Effector memory CD8-positive, alpha-beta T cell (primary cell): ENCODE measurements at places on chromosomes 7 and 10.
A peak's percentile ranks its signal among the peaks of the same experiment; 100 is the strongest.

- DNase-seq, result no peak
- H3K4me3 ChIP-seq, result no peak overlapping the region
- H3K36me3 ChIP-seq, result no peaks in the 10 kb centered on the region
- H3K27ac ChIP-seq, result no peak overlapping the region
- peaks cover 9% of the 10 kb centered on the region for H3K27me3 ChIP-seq
Observed at GRCh38 chr7:136870866-136871487, 2.5 kb downstream of the CHRM2 start.

- peaks cover 3% of the 10 kb centered on the region for H3K4me1 ChIP-seq
- no peak for DNase-seq
Observed at GRCh38 chr10:120715171-120715570, 136.0 kb upstream of the WDR11 start.

DNA sequence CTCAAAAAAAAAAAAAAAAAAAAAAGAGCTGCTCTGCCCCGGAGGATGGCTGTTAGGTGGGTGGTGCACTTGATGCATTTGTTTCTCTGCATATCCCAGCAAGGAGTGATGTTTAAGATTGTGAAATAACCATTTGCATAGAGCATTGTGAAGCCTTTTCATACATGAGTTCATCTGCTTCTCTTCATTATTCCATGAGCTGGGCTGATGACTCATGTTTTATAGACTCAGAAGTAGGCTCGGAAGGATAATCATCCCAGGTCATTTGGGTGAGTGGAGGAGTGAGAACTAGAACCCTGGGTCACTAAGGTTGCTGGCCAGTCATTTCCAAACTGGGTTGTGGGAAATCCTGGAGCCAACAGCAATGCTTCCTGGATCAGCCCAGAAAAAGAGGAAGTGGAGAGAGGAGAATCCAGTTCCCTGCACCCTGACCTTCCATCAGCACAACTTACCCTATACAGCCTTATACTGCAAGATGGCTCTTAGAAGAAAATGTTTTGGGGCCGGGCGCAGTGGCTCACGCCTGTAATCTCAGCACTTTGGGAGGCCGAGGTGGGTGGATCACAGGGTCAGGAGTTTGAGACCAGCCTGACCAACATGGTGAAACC, 45.3 kb downstream of the TACC2 start:
- H3K27me3 ChIP-seq, result peaks cover 40% of the 10 kb centered on the region
- no peak for DNase-seq
- H3K36me3 ChIP-seq, result no peaks in the 10 kb centered on the region
- no peak overlapping the region for H3K27ac ChIP-seq

DNA sequence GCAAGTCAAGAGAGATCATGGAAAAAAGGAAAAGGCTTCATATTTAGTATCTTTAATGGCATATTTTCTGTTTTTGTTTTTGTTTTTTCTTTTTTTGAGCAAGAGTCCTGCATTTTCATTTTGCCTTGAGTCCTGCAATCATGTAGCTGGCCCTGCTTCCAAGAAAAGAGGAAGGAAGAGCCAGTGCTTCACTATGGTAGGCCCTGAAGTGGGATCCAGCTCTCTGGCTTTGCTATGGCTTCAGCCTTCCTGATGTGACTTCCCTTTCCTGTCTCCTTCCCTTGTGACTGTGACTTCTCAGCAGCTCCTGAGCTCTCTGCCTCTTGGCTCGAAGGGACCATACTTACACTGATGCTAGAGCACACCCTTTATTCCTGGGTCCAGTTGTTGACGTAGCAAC, 512.3 kb downstream of the INHBA start:
- H3K27ac ChIP-seq, result no peak overlapping the region
- no peak overlapping the region for H3K4me3 ChIP-seq

DNA sequence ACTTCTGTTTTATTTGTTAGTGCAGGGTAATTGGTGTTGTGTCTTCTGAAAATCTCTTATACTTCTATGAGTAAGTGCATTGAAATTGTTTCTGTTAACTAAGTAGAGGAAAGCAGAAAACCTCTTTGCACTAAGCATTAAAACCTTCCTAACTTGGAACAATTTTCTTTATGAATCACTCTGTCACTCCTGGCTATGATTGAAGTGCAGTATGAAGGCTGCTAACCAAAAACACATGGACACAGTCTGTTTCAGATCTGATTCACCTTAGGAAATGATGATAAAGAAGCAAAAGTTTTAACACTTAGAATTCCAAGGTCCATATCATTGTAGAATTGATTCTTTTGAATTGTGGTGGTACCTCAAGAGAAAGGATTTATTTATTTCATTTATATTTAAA, 41.9 kb downstream of the MET start:
- H3K4me1 ChIP-seq, result no peaks in the 10 kb centered on the region
- H3K36me3 ChIP-seq, result no peaks in the 10 kb centered on the region
- no peak overlapping the region for H3K27ac ChIP-seq
- no peak for DNase-seq
- peaks cover 19% of the 10 kb centered on the region for H3K27me3 ChIP-seq
- no peak overlapping the region for H3K4me3 ChIP-seq

GRCh38 chr7:93579431-93579830, 4.9 kb upstream of the CALCR start:
- no peaks in the 10 kb centered on the region for H3K4me1 ChIP-seq
- peaks cover 26% of the 10 kb centered on the region for H3K27me3 ChIP-seq
- no peaks in the 10 kb centered on the region for H3K36me3 ChIP-seq
- H3K4me3 ChIP-seq, result no peak overlapping the region

- H3K27me3 ChIP-seq, result no peaks in the 10 kb centered on the region
- no peak overlapping the region for H3K4me3 ChIP-seq
- H3K27ac ChIP-seq, result no peak overlapping the region
- H3K36me3 ChIP-seq, result peaks cover 3% of the 10 kb centered on the region
- no peaks in the 10 kb centered on the region for H3K4me1 ChIP-seq
Observed at GRCh38 chr10:110701617-110701971, 57.5 kb downstream of the RBM20 start.

- no peak for DNase-seq
- H3K4me3 ChIP-seq, result no peak overlapping the region
- no peaks in the 10 kb centered on the region for H3K4me1 ChIP-seq
Observed at GRCh38 chr7:38160003-38160571, 18.0 kb upstream of the STARD3NL start.

DNA sequence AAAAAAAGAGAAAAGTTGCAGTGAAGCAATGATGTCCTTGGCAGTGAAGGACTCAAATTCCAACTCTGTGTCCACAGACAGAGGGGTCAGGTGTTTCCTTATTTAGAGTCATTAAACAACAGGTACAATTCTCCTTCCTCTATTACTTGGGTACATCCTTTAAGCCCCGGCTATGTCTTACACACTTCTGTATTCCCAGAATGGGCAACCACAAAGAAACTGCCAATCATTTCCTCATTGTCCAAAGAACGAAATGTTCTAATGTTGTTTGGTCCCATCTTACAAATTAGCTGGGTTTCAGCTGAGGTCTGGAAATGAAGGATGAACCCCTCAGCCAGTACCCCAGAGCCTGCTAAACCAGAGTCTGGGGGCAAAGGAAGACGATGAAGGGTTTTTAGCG, 59.5 kb downstream of the GRB10 start:
- H3K36me3 ChIP-seq, result peaks cover 3% of the 10 kb centered on the region
- no peak for DNase-seq
- H3K27me3 ChIP-seq, result peaks cover 34% of the 10 kb centered on the region
- no peak overlapping the region for H3K27ac ChIP-seq
- no peaks in the 10 kb centered on the region for H3K4me1 ChIP-seq

DNA sequence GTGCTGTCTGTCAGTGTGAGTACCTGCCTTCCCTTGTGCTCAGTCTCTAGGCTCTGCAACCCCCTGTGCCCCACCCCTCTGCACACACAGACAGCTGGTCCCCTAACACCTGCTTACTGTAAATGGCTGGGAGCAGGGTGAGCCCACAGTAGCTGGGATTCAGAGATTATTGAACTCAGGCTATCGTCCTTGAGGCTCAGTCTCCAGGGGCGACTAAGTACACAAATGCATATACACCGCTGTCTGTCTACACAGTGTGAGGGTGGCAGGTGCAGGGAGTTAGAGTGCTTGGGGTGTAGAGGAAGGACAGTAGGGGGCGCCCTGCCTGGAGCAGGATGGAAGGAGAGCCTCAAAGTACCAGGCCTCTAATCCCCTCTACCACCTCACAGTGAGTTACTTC, 12.9 kb downstream of the UPP1 start:
- no peak overlapping the region for H3K4me3 ChIP-seq
- peak overlapping the region; percentile 92 for H3K27ac ChIP-seq
- peaks cover 90% of the 10 kb centered on the region for H3K36me3 ChIP-seq
- H3K4me1 ChIP-seq, result peaks cover 50% of the 10 kb centered on the region
- no peaks in the 10 kb centered on the region for H3K27me3 ChIP-seq
- no peak for DNase-seq

DNA sequence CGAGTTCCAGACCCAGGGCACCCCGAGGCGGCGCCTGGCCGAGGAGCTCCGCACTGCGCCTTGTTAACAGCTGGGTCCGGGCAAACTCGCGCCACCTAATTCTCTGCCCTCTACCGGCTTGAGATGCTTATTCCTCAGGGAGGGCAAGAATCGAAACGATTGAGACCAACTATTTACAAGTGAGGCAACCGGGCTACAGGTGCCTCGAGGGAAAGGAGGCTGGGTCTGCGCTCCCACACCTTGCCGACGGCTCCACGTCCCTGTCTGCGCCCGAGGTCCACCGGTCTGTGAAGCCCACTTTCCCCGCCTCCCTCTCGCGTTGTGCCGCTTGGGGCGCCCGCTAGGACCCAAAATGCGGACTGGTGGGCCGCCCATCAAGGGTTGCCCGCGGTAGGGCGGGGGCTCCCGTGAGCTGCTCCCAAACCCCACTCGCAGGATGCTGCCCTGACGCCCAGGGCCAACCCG, 527 bp downstream of the AKR1B1 start:
- no peaks in the 10 kb centered on the region for H3K27me3 ChIP-seq
- H3K36me3 ChIP-seq, result peaks cover 21% of the 10 kb centered on the region
- peaks cover 46% of the 10 kb centered on the region for H3K4me1 ChIP-seq
- DNase-seq, result peak; percentile 63
- H3K4me3 ChIP-seq, result peak overlapping the region; percentile 89

DNA sequence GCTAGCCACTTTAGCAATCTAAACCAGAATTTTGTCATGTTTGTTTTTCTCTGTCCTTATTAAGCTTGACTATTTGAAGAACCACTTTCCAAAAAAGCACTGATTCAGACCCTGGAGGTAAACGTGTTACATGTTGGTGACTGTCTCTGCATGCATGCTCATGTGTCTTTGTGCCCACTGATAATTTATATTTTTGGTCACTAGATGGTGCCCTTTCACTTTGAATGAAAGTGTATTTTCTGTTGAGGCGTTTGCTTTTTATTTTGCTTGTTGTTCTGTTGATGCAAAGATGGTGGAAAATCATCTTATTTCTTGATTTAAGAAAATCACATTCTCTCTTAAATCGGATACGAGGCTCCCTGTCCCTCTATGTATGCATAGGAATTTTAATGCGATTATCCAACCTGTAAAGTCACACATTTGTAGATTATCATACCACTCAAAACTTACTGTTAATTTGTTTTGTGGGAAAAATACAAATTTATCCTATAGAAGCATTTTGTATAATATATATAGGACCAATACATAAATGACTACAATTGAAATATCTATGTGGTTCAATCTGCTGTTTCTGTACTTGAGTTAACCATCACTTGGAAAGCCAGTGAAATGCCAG, 269.3 kb downstream of the BICC1 start:
- H3K27ac ChIP-seq, result no peak overlapping the region
- H3K4me3 ChIP-seq, result no peak overlapping the region
- no peaks in the 10 kb centered on the region for H3K36me3 ChIP-seq
- H3K4me1 ChIP-seq, result no peaks in the 10 kb centered on the region

GRCh38 chr7:73739387-73739767, 775 bp upstream of the ABHD11 start:
- H3K27me3 ChIP-seq, result no peaks in the 10 kb centered on the region
- no peak for DNase-seq
- H3K27ac ChIP-seq, result peak overlapping the region; percentile 93
- peak overlapping the region; percentile 92 for H3K4me3 ChIP-seq
- peaks cover 20% of the 10 kb centered on the region for H3K4me1 ChIP-seq
- H3K36me3 ChIP-seq, result peaks cover 16% of the 10 kb centered on the region

GRCh38 chr10:28120043-28120749, 121.3 kb upstream of the ODAD2 start:
- H3K4me1 ChIP-seq, result peaks cover 3% of the 10 kb centered on the region
- no peak for DNase-seq
- peaks cover 46% of the 10 kb centered on the region for H3K36me3 ChIP-seq
- H3K27me3 ChIP-seq, result no peaks in the 10 kb centered on the region
- H3K27ac ChIP-seq, result no peak overlapping the region
